ENCODE measurements at places on chromosomes 2 and 18.

DNA sequence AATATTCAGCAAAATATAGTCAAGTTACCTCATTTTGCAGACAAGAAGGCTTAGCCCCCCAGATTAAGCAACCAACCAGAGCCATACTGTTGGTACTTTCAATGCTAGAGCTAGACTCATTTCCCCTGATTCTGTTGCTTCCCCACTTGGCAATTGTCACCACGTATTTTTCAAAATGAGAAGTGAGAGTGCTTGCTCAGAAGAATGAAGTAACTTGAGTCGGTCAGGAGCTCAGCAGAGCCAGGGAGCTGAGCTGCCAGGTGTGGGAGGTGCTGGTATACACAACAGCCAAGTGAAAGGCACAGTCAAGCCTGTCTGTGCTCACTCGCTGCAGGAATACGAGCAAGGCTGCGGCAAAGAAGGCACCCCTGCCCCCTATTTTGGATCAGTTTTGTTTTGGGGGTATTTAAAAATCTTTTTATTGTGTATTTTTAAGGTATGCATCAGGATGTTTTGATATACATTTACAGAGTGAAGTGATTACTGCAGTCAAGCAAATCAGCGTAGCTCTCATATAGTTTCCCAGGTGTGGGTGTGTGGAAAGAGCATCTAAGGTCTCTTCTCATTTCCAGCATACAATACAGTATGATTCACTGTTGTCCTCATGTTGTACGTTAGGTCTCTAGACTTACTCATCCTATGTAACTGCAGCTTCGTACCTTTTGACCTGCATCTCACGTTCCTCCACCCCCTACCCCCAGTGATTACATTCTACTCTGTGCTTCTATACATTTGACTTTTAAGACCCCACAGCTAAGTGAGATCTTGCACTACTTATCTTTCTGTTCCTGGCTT lies 62.4 kb downstream of the MRPS9 start:
- DNase-seq, result no peak

DNA sequence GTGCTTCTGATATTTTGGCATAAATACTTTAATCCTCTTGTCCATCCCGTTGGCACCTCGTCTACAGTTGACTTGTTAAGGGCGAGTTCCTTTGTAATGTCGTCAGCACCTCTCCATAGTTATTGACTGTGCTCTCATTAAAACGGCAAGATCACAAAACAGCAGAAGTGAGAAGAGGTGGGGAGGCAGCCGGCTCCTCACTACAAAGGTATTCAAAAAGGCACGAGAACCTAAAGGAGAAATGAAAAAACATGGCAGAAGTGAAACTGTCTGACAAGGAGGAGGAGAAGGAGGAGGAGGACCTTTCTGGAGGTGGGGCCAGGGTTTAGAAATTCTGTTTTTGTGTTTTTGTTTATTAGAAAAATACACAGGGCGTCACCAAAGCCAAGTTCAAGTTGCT lies 235.6 kb downstream of the BCL11A start:
- no peak for DNase-seq

DNA sequence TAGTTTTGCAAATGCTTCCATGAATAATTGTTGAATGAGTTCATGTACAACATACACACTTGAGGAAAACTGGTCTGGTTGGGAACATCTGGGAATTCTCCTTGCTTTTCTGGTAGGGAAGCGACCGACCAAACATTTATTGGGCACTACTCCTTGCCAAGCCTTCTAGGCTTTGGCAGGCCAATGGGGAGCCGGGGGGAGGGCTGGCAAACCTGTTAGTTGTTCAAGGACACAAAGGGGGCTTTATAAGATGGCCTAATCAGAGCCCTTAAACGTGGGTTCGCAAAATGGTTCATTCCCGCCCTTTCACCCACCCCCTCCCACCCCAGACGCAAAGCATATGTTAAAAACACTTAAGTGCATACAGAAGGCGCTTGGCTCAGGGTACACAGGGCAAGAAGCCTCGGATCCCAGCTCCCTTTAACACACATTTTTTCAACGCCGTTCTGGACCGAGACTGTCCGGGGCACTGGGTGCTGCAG lies 844 bp upstream of the VSNL1 start:
- DNase-seq, result peak; percentile 40

GRCh38 chr2:27967076-27967475 lies 76.5 kb downstream of the BABAM2 start:
- no peak for DNase-seq

- DNase-seq, result no peak
Observed at GRCh38 chr2:42249887-42250286, 80.7 kb downstream of the EML4 start.

GRCh38 chr2:188404341-188405004 lies 112.8 kb downstream of the GULP1 start:
- DNase-seq, result no peak

DNA sequence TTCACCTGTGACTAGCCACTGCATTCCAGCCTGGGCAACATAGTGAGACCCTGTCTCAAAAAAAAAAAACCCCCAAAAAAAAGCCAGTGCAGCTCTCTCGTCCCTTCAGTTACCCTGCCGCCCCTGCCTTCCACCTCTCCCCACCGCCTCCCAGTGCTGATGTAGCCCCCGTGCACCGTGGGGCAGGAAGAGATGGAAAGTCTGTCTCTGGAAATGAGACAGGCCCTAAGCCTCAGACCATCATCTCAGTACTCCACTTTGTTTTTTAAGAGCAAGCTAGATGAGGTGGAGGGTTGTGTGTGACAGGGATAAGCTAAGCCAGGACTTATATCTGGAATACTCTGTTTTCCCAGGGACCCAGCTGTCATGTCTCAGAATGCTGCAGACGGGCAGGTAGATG lies 32.0 kb downstream of the MERTK start:
- DNase-seq, result no peak

Measured in right cardiac atrium (tissue), 5 donors.